ENCODE measurements at places on chromosomes 11 and 22.

- no peak for DNase-seq
Measured at GRCh38 chr11:26651916-26652315, 69.9 kb downstream of the SLC5A12 start.

DNA sequence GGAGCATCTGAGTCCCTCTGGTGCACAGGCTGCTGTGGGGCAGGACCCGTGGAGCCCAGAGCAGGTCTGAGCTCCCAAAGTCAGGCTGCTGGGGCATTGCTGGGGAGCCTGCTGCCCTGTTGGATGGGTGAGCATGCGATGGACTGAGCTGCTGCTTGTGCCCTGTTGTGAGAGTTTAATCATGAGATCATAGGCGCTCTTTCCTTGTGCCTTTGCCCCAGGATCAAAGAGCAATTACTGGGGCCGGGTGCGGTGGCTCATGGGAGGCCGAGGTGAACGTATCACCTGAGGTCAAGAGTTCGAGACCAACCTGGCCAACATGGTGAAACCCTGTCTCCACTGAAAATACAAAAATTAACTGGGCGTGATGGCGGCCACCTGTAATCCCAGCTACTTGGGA, 37.5 kb downstream of the MUC6 start:
- no peak for DNase-seq

- peak; percentile 39 for DNase-seq
Measured at GRCh38 chr11:69333879-69334278, 39.9 kb downstream of the MYEOV start.

- DNase-seq: no peak
Measured at GRCh38 chr11:125226706-125227105, 62.2 kb downstream of the PKNOX2 start.

DNA sequence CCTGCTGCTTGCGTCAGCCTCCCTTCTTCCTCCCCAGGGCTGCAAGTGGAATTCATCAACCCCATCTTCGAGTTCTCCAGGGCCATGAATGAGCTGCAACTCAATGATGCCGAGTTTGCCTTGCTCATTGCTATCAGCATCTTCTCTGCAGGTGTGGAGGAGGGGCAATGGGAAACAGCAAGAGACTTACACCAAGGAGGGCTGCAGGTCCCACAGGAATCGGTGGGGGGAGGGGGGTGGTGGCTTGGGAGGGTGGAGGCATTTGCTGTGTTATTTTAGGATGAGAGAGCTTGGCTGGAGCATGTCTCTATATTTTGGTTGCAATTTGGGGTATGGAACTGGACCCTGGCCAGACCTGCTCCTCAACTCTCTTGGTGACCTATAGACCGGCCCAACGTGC, 2.1 kb upstream of the MADD start:
- DNase-seq: no peak

GRCh38 chr22:24271386-24271854, 789 bp downstream of the SPECC1L start:
- peak; percentile 8 for DNase-seq

- no peak for DNase-seq
Measured at GRCh38 chr22:38540701-38541100, 29.3 kb downstream of the DMC1 start.

GRCh38 chr11:114166362-114166761, 106.9 kb downstream of the ZBTB16 start:
- no peak for DNase-seq

DNA sequence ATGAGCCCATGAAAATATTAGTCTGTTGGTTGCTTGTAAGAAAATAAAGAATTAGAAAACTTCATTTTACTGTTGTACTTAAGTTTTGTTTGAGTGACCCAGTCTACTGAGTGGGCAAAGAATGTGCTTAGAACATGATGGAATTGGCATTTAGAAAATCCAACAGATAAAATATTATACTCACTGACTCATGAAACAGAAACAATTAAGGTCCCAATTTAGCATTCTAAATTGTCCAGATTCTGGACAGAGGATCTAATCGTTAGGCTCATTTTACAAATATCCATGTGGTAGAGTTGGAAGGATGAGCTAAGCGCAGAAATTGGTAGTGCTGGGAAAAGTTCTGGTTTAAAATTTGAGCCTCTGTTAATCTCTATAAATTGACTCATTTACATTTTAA, 45.4 kb downstream of the METTL15 start:
- no peak for DNase-seq

- no peak for DNase-seq
Measured at GRCh38 chr11:32387411-32387810, 47.9 kb downstream of the WT1 start.

DNA sequence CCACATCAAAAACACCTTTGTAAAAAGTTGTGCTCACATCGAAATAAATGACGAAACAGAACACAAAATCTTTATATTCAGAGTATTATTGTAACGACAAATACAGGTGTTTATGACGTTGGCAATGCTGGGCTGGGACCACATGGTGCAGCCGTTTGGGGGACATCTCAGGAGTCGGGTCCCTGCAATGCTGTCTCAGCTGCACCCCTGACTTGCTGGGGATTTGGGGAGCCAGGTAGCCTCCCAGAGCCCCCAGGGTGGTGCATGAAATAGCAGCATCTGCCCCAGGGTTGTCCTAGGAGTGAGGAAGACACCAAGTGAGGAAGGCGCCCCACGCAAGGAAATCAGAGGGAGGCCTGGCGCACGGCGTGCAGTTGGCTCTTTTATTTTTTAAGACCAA, 1526.8 kb downstream of the BRD1 start:
- DNase-seq: no peak

DNA sequence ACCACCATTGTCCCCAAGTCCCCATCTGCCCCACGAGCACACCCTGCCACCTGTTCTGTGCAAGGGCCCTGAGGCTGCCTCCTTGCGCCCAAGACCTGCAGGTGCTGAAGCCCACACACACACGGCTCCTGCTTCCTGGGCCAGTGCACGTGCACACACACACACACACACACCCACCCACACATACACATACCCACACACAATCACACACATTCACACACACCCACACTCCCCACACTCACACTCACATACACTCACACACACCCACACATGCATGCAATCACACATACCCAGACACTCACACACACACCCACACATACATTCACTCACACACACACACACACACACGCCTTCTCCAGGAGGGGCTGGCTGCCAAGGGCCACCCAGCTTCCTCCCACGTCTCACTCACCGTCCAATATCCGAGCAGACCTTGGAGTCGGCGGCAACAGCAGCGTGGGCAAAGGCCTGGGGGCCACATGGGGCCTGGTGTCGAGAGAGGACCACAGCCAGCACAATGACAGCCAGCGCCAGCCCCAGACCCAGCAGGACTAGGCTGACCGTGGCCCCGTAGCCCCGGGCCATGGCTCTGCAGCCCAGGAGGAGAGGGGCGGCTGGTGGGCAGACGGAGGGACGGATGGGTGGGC, 616 bp downstream of the GGT5 start:
- DNase-seq: no peak

DNA sequence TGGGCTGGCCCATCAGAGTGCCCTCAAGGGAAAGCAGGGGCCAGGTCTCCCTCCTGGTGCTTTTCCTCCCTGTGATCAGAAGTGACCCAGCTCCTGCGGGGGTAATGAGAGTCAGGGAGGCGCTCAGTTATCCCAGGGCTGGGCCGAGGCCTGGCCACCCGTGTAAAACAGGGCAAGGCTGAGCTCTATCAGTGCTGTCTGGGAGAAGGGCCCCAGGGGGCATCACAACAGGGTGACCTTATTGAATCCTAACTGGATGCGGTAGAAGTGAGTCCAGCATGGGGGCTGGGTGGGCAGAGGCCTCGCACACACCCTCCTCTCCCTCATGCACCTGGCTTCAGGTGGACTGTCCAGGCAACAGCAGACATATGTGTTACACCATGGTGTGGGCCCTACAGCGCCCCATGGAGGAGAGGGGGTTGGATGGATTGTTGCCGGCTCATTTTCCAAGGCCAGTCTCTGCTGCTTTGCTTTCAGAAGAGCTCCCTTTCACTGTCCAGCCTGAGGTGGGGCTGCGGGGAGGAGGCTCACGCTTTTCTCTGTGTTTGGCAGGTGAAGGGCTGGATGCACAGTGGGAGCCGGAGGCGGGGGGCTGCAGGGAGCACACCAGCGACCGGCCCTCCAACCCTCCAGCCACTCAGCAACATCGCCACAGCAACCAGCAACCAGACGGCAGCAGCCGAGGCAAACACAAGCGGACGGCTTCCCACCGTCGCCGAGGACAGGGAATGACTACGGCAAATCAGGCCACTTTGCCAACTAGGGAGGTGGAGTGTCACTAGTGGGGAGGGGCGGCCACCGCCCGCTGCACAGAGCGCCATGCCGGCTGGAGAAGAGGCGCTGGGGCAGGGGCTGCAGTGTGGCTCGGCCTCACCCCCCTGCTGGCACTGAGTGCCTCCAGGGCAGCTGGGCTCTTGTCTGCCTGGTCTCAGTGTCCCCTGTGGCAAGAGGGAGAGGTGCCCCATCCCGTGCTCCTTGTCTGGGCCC, 24.7 kb downstream of the GNAZ start:
- no peak for DNase-seq

- no peak for DNase-seq
Measured at GRCh38 chr11:16669799-16670415, 68.5 kb upstream of the C11orf58 start.

DNA sequence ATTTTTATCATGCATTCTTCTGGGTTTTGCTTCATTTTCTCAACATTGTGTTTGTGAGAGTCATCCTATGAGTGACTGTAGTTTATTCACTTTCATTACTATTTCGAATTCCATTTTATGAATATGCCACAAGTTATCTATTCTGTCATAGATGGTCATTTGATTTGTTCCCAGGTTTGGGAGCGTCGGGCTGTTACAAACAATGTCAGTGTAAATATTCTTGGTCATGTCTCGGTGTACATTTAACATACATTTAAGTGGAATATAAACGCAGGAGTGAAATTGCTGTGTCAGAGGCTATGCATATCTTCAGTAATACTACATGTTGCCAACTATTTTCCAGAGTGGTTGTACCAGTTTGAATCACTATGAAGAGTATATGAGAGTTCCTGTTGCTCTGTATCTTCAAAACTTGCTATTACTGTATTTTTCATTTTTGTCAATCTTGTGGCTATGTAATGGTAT, 2.4 kb downstream of the TRIM44 start:
- DNase-seq: no peak

- DNase-seq: no peak
Measured at GRCh38 chr22:43455846-43456245, 44.0 kb downstream of the MPPED1 start.

Data from type B pancreatic cell (in vitro differentiated cells).